ENCODE measurements at places on chromosomes 4 and X. TPM values are rescaled to one million over a fixed set of nuclear protein-coding genes. Genes with fewer than 3 reads are reported as not detected.

GRCh38 chr4:152655272-152656129, 24.3 kb downstream of the TMEM154 start:
- DNase-seq: no peak

Gene CHST7
- total RNA-seq: 7.8 TPM

Gene ATP1B4
- total RNA-seq: not detected

Gene CCDC149
- total RNA-seq: 25.5 TPM

GRCh38 chrX:13226214-13226613, 93.6 kb downstream of the ATXN3L start:
- no peak for DNase-seq

- no peak for DNase-seq
These were observed 20.1 kb upstream of the TET2 start for GRCh38 chr4:105126311-105127169.

Gene HERC6
- total RNA-seq: 10.1 TPM

Gene FAM9B
- total RNA-seq: 0.65 TPM

DNA sequence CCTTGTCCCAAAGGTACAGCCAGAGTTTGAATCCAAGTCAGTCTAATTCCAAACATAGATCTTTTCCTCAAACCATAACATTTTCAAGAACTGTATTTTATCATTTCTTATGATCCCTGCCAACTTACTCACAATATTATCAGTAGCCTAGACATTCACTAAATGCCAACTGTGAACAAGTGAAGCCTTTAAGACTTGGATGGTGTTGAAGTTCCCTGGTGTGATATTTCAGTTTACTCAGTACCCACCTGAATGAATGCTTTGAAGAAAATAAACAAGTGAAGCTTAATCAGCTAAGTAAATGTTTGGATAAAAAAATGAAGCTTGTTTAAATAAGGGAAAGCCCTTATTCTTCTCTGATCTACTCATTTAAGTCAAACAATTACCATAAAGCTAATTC, 1028.3 kb downstream of the DMD start:
- no peak for DNase-seq

DNA sequence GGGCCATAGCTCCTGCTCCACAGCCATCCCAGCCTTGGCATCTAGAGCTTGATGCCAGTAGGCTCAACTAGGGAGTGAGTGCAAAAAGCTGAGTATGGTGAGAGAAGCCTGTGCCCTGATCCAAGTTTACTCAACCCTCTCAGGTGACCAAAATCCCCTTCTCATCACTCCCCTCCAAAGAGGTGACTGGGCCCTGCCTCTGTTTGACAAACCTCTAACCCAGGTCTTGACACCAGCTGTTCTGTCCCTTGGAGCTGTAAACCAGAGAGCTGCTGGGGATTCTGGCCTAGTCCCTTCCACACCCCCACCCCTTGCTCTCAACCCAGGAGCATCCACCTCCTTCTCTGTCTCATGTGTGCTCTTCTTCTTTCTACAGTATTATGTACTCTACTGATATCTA, 73.5 kb downstream of the MSN start:
- no peak for DNase-seq

DNA sequence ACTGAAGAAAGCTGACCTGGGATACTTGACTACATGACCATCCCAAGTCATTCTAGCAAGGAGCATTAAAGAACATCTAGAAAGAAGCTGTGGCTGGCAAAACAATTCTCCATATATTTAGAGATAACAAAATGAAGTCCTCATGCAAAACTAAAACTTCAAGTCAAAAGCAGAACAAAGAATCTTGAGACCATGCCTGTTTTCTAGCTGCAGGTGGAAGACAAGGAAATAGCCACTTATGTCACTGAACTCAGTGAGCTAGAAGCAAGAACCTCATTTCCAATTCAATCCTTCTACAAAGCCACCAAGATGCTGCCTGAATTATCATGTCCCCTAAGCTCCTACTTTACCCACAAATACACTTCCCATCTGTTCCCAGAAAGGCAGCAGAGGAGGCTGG, 13.8 kb downstream of the USP46 start:
- DNase-seq: no peak

DNA sequence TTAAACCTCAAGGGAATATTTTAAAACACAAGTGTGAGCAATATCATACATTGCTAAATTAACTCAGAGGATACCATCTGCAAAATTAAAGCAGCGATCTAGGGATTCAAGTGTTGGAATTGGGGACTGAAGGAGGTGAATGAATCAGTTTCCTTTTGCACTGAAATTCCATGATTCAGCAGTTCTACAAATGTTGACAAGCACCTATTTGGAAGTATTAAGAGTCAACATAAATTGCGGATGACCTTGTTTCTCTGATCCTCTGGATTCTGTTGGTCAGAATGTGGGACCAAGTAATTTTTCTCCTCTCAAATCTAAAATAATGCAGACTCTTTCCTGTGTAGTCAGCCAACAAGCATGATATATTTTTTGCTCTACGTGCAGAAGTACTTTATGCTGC, 78.8 kb downstream of the LDB2 start:
- no peak for DNase-seq

DNA sequence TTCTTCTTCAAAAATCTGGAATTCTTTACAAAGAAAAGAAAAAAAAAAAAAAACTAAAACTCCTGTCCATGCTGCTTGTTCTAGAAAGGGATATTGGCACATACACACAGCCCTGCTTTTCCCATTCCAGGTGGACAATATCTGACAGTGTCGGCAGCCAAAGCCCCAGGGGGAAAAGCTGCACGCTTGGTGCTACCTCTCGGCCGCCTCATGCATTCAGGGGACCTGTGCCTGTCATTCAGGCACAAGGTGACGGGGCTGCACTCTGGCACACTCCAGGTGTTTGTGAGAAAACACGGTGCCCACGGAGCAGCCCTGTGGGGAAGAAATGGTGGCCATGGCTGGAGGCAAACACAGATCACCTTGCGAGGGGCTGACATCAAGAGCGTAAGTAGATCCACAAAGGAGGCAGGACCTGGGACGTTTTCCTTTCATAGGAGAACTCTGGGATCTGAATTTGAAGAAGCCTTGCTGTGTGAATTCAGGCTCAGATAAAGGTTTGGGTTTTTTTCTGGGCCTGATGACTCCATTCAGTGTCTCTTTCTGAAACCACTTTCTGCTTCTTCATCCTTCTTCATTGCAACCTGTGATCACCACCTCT, 71.9 kb downstream of the NPNT start:
- no peak for DNase-seq

DNA sequence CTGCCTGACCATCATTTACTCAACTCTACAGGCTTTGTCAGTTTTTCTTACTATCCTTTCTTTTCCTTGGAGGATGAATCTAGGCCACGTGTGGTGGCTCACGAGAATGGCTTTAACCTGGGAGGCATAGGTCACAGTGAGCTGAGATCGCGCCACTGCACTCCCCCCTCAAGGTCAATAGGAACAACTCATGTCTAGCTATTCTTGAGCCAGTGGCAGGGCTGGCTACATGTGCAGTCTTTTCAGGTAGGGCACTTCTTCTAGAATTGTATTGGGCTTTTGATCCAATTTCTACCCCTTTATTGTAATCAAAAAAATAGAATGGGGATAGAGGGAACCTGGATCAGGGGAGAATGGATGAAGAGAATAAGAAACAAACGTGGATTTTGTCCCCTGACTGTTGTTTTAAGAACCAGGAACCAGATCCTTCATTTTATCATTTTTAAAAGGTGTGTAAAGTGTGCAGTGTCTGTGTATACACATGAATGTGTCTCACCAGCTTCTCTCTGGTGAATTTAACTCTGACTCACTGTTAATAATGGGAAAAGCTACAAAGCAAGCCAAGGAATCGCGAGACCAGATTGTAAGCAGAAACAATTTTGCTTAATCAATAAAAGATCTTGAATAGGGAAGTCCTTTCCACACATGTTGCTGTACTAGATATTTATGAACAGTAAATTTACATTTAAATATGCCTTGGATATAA, 283.9 kb upstream of the GPC4 start:
- DNase-seq: no peak

DNA sequence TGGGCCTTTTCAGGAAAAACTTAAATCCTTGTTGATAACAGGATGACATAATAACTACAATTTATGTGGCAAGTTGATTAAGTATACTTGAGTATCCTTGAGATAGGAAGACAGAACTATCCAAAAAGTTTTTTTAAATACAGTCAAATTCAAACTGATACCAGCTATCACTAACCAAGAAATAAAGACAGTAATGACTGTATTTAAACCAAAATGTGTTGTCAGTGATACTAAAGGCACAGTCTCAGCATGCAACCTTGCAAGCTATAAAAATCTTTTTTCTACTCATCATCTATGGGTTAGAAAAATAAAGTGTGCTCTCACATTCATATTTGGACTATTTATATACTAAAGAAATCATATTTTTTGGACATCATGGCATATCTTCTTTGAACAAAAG, 64.7 kb downstream of the PAPSS1 start:
- DNase-seq: no peak

DNA sequence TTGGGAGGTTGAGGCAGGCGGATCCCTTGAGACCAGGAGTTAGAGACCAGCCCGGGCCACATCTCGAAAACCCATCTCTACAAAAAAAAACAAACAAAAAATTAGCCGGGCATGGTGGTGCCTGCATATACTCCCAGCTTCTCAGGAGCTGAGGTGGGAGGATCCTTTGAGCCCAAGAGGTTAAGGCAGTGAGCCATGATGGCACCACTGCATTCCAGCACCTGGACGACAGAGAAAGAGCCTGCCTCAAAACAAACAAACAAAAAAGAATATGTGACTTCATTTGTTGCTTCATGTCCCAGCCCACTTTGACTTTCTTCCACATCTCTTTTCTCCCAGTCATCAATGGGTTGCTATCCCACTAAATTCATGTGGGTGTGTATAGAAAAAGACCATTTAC, 79.7 kb downstream of the BCOR start:
- DNase-seq: no peak

GRCh38 chrX:7889135-7889534, 38.1 kb downstream of the PNPLA4 start:
- no peak for DNase-seq

Data from ureter (tissue), 1 donor.